BE2C (cell line): ENCODE measurements at places on chromosomes 16 and 17.

DNA sequence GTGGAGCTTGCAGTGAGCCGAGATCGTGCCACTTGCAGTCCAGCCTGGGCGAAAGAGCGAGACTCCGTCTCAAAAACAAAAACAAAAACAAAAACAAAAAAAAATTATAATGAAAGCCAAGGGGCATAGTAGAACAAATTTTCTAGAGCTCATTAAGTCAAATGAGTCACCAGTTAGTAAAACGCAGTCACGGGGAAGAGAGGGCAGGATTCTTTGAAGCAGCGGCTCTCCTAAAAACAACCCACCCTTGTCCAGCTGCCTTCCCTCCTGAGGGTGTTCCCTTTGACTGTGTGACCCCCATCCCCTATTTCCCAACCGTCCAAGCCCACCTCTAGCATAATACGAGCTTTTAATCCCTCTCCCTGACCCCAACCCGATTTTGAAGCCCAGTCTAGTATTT lies 44.1 kb upstream of the STH start:
- DNase-seq: no peak

DNA sequence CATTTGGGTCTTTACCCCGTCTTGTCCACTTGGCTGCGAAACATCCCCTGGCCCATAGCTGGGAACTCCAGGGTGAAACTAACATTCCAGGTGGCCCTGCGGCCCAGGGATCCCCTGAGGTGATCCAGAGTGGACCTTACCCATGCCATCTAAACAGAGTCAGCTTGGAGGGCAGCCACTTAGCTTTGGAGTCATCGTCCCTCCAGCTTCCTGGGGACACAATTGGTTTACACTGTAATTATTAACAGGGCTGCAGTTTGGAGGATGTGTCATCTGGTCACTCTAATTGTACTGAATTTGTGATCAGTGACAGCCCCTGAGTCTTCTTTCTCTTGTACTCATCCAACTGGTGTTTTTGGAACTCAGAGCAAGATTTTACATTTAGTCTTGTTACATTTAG lies 149.9 kb downstream of the ENGASE start:
- no peak for DNase-seq

DNA sequence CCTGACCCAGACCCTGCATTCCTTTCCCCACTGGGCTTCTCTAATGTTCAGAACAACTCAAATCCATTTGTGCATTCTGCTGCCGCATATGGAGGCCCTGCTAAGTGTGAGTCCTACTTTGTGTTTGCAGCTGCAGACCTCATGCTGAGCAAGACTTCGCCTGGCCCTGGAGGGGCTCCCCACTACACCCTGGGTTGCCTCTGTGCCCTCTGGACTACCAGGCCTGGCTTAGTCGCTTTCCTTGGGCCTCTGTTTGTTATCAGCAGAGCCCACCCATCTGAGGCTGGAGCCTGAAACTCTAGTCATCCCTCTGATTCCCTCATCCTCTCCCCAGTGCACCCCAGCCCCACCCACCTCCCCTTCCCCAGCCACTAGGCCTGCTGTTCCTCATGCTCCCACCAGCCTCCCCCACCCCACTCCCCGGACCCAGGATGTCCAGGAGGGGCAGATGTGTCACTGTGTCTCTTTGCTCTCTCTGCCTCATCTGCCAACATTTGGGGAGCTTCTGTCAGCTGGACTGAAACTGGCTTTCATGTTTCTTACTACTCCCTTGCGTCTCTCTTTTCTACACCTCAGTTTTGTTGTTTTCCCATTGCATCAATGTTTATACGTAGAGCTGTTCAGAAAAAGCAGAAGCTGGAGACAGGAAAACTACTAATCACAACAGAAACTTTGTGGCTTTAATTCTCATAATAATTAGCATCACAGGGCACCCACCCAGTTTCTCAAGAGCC lies 17.9 kb upstream of the CD300E start:
- DNase-seq: no peak

DNA sequence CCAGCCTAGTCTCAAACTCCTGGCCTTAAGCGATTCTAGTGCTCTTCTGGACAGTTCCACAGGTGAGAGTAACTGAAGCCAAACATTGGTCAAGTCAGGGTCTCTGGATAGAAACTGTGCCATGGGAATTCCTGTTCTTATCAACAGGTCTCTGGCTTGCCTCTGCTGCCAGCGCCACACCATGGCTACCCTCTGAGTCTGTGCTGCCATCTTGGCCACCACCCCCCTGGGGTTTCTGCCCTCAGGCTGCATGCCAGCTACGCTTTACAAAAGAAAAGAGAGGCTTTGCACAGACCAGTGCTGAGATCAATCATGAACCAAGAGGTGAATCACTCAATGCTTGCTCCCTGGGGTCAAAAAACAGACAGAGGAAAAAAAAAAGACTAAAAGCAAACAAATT lies 24.4 kb upstream of the CREBBP start:
- DNase-seq: peak; percentile 25

GRCh38 chr16:57620335-57621231 lies 7.8 kb upstream of the ADGRG1 start:
- peak; percentile 36 for DNase-seq

GRCh38 chr16:52603015-52603414 lies 56.1 kb upstream of the TOX3 start:
- DNase-seq: peak; percentile 19

- DNase-seq: peak; percentile 33
Measured at GRCh38 chr17:39026980-39027451, 59.8 kb upstream of the FBXO47 start.

DNA sequence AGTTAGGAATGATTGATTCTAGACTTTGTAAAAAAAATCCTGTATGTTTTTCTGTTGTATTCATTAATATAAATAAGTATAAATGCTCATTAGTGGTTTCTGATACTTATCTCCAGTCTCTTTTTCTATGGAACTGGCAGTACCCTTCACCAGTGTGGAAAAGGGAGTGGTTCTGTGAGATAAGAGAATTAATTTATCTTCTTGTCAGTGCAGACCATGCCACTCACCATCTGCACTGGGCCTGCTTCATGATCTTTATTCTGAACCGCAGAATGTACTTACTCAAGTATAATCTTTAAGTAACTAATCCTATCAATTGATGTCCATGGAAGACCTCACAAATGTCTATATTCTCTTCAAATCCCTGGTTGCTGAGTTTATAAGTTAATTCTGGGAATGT lies 836.1 kb upstream of the CDH8 start:
- peak; percentile 28 for DNase-seq

DNA sequence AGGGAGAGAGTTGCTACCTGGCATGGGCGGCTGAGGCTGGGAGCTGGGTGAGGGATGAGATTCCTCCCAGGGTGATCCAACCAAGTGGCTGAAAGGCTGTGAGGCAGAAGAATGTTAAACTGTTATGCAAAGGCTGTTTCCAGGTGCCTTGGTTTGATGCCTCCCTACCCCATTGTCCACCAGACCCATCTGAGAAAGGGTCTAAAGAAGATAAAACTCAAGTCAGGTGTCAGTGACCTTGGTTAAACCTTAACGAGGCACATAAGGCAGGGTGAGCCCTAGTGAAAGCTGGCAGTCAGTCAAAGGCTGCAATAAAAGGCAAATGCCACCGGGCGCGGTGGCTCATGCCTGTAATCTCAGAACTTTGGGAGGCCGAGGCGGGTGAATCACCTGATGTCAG lies 23.8 kb downstream of the LDHD start:
- no peak for DNase-seq

DNA sequence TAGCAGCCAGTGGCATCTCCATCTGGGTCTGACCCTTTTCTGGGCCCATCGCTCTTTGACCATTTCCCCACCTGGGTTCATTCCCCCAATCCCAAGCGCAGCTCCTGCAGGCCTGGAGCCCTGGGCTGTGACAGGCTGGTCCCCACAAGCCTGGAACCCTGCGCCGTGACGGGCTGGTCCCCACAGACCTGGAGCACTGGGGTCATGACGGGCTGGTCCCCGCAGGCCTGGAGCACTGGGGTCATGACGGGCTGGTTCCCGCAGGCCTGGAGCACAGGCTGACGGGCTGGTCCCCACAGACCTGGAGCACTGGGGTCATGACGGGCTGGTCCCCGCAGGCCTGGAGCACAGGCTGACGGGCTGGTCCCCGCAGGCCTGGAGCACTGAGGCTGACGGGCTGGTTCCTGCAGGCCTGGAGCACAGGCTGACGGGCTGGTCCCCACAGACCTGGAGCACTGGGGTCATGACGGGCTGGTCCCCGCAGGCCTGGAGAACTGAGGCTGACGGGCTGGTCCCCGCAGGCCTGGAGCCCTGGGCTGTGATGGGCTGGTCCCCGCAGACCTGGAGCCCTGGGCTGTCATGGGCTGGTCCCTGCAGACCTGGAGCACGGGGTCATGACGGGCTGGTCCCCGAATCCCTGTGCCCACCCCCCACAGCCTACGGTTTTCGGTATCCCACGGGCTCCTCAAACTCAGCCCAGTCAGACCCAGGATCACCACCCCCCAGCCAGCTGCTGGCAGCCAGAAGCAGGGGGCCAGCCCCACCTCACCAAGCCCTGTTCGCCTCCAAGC lies 16.6 kb downstream of the TMC6 start:
- no peak for DNase-seq

- DNase-seq: no peak
Measured at GRCh38 chr17:61806081-61806828, 57.1 kb downstream of the BRIP1 start.

- DNase-seq: no peak
Measured at GRCh38 chr16:84607694-84608093, 10.2 kb downstream of the COTL1 start.

- DNase-seq: peak; percentile 55
Measured at GRCh38 chr17:33981711-33982601, 273.1 kb upstream of the CCL2 start.

- DNase-seq: no peak
Measured at GRCh38 chr16:79903471-79903870, 302.9 kb upstream of the MAF start.

DNA sequence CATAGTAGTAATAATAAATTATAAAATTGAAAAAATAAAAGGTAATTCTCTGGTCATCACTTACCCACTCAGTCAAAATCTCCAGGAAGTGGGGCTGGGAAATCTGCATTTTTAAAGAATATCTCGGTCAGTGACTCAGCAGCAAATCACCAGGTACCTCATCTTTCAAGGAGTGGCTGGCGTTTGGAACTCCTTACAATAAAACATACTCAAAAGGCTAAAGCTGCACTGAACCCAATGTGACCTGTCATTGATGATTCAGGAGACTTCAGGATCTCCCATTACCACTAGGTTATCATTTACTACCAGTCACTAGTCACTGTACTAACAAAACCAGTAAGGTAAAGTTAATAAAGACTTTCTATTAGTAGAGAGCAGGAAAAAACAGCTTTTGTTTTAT lies 21.5 kb upstream of the RFFL start:
- no peak for DNase-seq

- DNase-seq: no peak
Measured at GRCh38 chr16:89822188-89823086, 5.8 kb upstream of the SPIRE2 start.

- DNase-seq: no peak
Measured at GRCh38 chr17:28863953-28864352, 9.1 kb downstream of the ERAL1 start.

- DNase-seq: no peak
Measured at GRCh38 chr16:47578573-47578972, 117.4 kb downstream of the PHKB start.

- DNase-seq: no peak
Measured at GRCh38 chr16:86040496-86040895, 141.5 kb downstream of the IRF8 start.

DNA sequence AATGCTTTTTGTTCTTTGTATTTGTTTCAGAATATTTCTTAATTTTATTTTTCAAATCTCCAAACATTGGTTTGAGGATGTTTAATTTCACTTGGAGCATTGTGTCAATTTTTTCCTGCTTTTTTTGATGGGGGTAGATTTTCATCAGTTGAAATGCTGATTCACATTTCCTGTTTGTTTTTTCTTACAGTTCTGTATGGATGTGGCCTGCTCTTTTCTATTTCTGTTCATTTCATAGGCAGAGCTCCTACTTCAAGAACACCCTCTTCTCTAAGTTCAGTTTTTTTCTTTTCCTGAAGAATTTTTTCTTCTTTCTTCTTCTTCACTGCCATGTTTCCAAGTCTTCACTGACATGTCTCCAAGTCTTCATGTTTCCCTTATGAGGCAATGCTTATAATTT lies 8.8 kb downstream of the MBTD1 start:
- DNase-seq: no peak

DNA sequence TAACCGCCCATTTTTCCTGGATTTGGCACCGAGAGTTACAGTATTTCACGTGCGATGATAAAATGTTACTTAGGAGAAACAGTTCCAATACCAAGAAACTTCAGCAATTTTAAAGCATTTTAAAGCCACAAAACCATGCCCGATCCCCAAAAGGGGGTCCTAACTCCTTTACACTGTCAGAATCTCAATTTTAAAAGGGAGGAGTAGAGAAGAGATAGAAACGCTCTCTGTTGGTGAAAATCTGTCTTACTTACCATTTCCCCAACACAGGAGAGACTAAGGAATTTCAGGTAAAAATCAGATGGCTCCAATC lies 526 bp upstream of the RNASEK start:
- no peak for DNase-seq

DNA sequence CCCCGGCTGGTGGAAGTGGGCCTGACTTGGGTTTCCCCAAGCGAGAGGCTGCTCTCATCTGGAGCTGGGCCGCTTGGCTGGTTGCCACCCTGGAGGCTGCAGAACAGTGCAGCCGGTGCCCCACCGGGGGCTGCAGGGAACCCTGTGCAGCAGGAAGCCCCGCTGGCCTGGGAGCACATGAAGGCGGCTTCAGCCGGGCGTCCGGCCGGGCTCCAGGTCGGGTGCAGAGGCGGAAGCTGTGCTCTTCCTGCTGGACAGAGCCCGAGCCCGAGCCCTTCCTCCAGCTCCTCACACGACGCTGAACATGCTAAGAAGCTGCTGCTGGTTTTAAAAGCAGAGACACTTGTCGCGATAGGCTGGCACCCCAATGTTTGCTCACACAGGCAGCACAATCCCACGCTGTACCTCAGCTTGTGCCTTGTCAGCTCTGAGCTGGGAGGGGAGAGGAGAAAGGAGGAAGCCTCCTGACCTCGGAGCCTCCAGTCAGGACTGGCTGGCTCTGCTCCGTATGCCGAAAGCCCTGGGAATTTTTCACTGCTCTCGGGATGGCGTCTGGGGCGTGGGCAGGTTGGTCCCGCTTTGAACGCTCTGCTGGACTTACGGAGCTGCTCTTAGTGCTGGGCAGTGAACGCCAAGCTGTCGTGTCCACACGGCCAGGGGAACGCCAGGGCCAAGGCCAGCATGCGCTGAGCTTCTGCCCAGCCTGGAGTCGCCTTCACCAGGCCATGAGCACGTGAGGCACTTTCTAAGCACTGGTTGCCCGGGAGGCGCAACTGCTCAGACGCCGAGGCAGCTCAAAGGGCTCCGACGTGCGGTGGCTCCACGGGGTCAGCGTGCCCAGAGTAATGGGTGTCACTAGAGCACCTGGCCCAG lies 8.8 kb downstream of the CDK5R1 start:
- peak; percentile 24 for DNase-seq
